Stimulated activated CD4-positive, alpha-beta T cell treated with anti-CD3 and anti-CD28 coated beads, Interleukin-1b, Interleukin-23, amount 100 ng/mL, for 48 hours (primary cell): ENCODE measurements at places on chromosomes 11 and 22.

DNA sequence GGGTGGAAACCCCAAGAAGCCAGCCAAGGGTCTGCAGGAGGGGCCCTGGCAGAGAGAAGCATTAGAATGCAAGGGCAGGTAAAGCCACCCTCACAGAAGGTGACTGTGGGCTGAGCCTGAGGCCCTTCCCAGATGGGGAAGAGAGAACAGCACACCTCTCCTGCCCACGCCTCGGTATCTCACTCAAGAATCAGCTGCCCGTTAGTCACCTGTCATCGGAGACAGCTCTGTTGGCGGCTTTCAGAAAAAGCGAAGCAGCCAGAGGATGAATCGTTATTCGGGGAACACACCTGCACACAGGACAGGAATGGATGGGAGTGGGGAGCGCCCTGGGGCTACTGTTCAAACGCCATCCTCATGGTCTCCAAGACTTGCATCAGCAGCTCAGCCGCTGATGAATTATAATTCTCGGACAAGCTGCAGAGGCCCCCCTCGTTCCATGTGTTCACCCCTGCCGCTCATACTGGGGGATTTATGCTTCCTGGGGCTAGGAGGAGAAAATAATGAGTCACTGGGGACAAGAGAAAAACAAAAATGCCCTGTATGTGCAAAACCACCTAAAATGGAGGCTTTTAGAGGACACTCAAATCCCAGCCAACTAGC lies 21.6 kb upstream of the TMA7B start:
- peak; percentile 66 for DNase-seq

- DNase-seq, result no peak
Observed at GRCh38 chr11:10927538-10927937, 69.7 kb upstream of the ZBED5 start.

- no peak for DNase-seq
Observed at GRCh38 chr11:76094740-76095139, 111.6 kb downstream of the WNT11 start.

DNA sequence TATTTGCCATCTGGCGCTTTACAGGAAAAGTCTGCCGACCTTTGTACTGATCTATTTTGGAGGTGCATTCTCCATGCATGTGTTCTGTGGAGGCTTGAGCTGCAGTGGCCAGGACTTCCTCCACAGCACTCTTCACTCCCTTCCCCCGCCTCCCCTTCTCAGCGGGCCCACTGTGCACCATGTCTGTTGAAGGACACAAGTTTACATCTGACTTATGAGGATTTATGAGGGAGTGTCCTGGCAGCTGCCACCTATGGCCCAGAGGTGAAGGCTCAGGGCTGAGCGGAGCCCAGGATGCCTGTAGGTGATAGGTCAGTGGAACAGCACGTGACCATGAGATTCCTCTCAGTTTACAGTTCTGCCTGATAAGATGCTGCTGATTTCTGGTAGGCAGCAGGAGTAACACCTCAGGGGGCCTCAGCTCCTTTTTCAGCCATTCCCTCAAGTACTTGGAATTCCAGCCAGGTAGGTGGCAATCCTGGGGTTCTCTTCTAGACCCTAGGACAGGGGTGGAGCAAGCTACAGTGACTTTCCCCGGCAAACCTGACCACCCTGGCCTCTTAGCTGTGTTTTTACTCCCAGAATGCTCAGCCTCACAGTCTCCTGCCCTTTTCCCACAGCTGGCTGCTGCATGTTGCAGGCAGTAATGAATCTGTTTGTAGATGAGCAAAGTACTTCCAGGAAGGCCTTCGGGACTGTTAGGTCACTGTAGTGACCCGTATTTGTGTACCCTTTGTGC lies 59.9 kb downstream of the PPFIBP2 start:
- no peak for DNase-seq

DNA sequence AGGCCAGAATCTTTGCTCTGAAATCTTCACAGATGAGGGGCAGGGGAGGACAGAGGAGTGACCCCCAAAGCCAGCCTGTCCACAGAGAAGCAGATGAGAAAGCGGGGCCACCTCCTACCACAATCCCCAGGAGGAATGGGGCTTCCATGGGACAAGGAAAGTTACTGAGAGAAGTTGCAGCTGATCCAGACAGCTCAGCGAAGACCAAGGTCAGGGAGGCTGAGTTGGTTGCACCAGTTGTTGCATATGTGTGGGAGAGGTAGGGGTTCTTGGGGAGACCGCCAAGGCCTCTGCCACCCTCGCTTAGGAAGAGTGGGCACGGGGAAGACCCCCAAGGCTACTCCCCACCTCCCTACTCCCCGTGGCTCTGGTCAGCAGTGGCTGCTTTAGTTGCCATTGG lies 81.6 kb upstream of the EIF3D start:
- no peak for DNase-seq

DNA sequence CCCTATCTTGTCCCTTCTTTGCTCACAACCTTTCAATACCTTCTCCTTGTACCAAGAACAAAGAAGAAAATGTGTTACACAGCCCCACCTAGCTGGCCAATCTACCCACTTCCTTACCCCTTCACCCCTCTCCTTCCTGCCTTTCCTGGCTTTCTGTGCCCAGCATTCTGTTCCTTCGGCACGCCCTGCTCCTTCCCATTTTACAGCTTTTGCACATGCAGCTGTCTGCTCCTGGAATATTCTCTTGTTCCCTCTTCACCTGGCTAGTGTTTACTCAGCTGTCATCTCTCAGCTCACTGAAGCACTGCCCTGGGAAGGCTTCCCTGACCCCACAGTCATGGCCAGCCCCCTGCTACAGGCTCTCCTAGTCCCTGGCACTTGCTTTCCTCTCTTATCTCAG lies 30.7 kb downstream of the SERPINH1 start:
- DNase-seq, result no peak
